ENCODE measurements at places on chromosomes 3 and 15.

GRCh38 chr3:5357089-5357488, 169.6 kb downstream of the EDEM1 start:
- no peak for DNase-seq
- H3K27me3 ChIP-seq = no peaks in the 10 kb centered on the region
- no peaks in the 10 kb centered on the region for H3K36me3 ChIP-seq
- H3K4me3 ChIP-seq = no peak overlapping the region
- no peak overlapping the region for H3K27ac ChIP-seq

DNA sequence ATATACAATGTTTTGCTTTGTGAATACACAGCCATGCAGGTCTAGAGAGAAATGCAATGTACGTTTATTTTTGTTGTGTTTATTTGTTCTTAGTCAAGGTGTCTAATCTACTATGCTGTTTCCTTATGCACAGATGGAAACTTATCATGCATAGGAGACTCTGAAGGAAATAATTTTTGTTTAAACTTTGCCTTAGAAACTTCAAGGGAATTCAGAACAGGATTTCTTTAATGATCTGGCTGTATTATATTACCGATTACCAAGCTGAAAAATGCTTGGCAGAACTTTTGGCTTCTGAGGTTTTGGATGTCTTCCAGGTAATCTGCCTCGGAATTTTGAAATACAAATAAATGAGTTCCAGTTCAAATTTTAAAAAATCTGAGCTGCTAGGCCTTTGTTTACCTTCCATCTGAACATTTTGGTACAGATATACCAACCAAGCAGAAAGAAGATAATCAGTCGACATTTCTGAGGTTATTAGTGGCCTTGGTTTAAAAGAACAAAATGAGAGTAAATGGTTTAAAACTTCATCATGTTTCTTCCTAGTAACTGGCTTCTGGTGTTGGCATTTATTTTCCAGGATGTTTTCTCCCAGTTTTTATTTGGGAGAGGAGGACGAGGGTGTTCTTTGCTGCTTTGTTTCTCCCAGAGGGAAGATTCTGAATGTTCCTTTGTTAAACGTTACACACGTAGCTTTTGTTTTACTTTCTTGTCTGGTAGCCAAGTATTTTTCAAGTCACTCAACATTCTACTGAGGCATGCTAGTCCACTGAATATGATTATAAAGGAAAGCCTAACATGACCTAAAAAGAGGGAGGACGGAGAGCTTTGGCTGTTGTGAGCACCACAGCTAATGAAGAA, 421.8 kb upstream of the TBL1XR1 start:
- no peak for DNase-seq
- no peaks in the 10 kb centered on the region for H3K36me3 ChIP-seq
- H3K4me3 ChIP-seq = no peak overlapping the region
- H3K4me1 ChIP-seq = no peaks in the 10 kb centered on the region
- no peak overlapping the region for H3K27ac ChIP-seq
- no peaks in the 10 kb centered on the region for H3K27me3 ChIP-seq

DNA sequence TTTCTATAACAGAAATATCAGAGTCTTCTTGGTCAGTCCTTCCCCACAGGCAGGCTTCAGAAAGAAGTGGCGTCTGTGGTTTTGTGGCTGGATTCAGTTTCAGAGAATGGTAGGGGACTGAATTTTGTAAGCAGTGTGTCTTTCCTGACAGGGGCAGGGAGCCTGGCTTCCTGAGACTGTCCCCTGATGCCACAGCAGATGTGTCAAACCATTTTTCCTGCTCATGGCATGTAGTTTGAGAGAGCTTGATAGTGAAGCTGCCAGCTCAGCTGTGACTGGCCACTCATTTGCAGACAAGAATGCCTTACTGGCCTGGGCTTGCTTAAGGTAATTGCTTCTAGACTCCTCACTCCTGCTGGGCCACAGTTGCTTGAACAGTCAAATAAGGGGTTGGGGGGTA, 26.4 kb downstream of the LARS2 start:
- no peak for DNase-seq
- H3K4me3 ChIP-seq = no peak overlapping the region
- H3K27me3 ChIP-seq = no peaks in the 10 kb centered on the region
- peaks cover 1% of the 10 kb centered on the region for H3K36me3 ChIP-seq
- H3K27ac ChIP-seq = no peak overlapping the region
- H3K4me1 ChIP-seq = no peaks in the 10 kb centered on the region

- no peaks in the 10 kb centered on the region for H3K36me3 ChIP-seq
- no peak overlapping the region for H3K27ac ChIP-seq
- no peaks in the 10 kb centered on the region for H3K27me3 ChIP-seq
- peak; percentile 54 for DNase-seq
Observed at GRCh38 chr3:10950476-10951294, 41.9 kb upstream of the SLC6A1 start.

- H3K4me1 ChIP-seq = no peaks in the 10 kb centered on the region
- H3K27me3 ChIP-seq = no peaks in the 10 kb centered on the region
- no peak overlapping the region for H3K27ac ChIP-seq
- no peak overlapping the region for H3K4me3 ChIP-seq
Observed at GRCh38 chr15:39459548-39459947, 121.3 kb upstream of the THBS1 start.

DNA sequence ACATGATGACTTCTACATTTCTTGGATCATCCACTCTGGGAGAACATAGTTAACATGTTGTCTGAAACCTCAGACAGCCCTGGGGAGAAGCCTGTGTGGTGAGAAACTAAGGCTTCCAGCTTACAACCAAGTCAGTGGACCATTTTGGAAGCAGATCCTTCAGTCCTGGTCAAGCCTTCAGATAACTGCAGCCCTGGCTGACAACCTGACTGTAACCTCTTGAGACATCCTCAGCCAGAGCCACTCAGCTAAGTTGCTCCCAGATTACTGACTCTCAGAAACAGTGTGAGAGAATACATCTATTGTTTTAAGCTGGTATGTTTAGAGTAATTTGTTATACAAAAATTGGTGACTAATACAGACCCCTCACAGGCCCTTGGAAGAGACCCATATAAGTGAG, 50.9 kb upstream of the KPNA4 start:
- H3K27ac ChIP-seq = no peak overlapping the region
- no peaks in the 10 kb centered on the region for H3K27me3 ChIP-seq
- H3K4me3 ChIP-seq = no peak overlapping the region

GRCh38 chr3:190768891-190769290, 93.6 kb downstream of the GMNC start:
- no peak overlapping the region for H3K4me3 ChIP-seq
- H3K4me1 ChIP-seq = no peaks in the 10 kb centered on the region
- no peak overlapping the region for H3K27ac ChIP-seq
- no peaks in the 10 kb centered on the region for H3K27me3 ChIP-seq
- no peaks in the 10 kb centered on the region for H3K36me3 ChIP-seq

DNA sequence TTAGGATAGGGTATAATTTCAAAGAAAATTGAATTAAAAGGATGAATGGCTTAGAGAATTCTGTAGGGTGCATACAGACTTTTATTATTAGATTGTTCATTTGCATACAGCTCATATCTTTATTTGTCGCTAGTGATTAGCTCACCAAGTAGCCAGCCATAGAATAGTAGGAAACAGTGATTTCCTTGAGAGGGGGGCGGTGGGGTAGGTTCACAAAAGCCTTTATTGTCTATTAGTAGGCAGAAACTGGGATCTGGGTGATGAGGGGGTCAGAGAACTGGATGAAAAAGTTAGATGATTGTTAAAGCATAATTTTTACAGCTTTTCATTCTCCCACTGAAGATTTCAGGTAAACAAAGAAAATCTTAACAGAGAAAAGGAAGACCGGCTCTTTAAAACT, 77.6 kb upstream of the RAP2B start:
- no peaks in the 10 kb centered on the region for H3K4me1 ChIP-seq
- no peak for DNase-seq
- H3K4me3 ChIP-seq = no peak overlapping the region
- no peaks in the 10 kb centered on the region for H3K27me3 ChIP-seq

GRCh38 chr3:41274944-41275668, 75.8 kb downstream of the CTNNB1 start:
- H3K27me3 ChIP-seq = no peaks in the 10 kb centered on the region
- H3K4me1 ChIP-seq = peaks cover 13% of the 10 kb centered on the region
- no peak overlapping the region for H3K4me3 ChIP-seq

- peaks cover 23% of the 10 kb centered on the region for H3K36me3 ChIP-seq
- H3K27me3 ChIP-seq = no peaks in the 10 kb centered on the region
- no peak for DNase-seq
- H3K4me1 ChIP-seq = no peaks in the 10 kb centered on the region
- H3K4me3 ChIP-seq = no peak overlapping the region
- no peak overlapping the region for H3K27ac ChIP-seq
Observed at GRCh38 chr3:141578202-141578973, 91.6 kb downstream of the RASA2 start.

- H3K27ac ChIP-seq = no peak overlapping the region
- DNase-seq = no peak
- H3K4me3 ChIP-seq = no peak overlapping the region
- H3K4me1 ChIP-seq = peaks cover 4% of the 10 kb centered on the region
- H3K36me3 ChIP-seq = no peaks in the 10 kb centered on the region
Observed at GRCh38 chr3:59573911-59574310, 524.1 kb upstream of the CFAP20DC start.

GRCh38 chr15:23411841-23412240, 35.2 kb downstream of the GOLGA6L2 start:
- no peak for DNase-seq
- no peaks in the 10 kb centered on the region for H3K36me3 ChIP-seq
- no peak overlapping the region for H3K27ac ChIP-seq
- no peak overlapping the region for H3K4me3 ChIP-seq
- H3K4me1 ChIP-seq = no peaks in the 10 kb centered on the region
- H3K27me3 ChIP-seq = no peaks in the 10 kb centered on the region

GRCh38 chr3:107065094-107065861, 312.0 kb upstream of the CCDC54 start:
- H3K27me3 ChIP-seq = no peaks in the 10 kb centered on the region
- H3K36me3 ChIP-seq = no peaks in the 10 kb centered on the region
- peaks cover 28% of the 10 kb centered on the region for H3K4me1 ChIP-seq
- no peak for DNase-seq
- H3K27ac ChIP-seq = no peak overlapping the region

GRCh38 chr3:89565098-89565497, 457.7 kb downstream of the EPHA3 start:
- no peaks in the 10 kb centered on the region for H3K4me1 ChIP-seq
- H3K27me3 ChIP-seq = no peaks in the 10 kb centered on the region
- H3K27ac ChIP-seq = no peak overlapping the region

DNA sequence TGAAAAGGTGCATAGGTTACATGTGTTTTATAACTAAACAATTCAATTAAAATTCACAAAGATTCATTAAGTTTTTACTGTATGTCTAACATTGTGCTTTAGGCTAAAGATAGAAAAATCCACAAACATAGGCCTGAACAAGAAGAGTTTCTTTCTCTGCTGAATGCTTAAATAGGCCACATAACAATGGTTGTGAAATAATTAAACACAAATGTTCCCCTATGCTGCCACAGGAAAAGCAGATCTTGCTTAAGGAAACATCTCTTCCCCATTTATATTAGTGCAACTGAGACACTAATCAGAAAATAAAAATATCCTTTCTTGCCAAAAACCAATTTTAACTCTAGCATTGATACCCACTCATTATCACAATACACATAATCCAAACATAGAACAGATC, 725.4 kb upstream of the DPPA4 start:
- no peak overlapping the region for H3K4me3 ChIP-seq
- no peaks in the 10 kb centered on the region for H3K36me3 ChIP-seq
- H3K27me3 ChIP-seq = no peaks in the 10 kb centered on the region
- no peaks in the 10 kb centered on the region for H3K4me1 ChIP-seq

DNA sequence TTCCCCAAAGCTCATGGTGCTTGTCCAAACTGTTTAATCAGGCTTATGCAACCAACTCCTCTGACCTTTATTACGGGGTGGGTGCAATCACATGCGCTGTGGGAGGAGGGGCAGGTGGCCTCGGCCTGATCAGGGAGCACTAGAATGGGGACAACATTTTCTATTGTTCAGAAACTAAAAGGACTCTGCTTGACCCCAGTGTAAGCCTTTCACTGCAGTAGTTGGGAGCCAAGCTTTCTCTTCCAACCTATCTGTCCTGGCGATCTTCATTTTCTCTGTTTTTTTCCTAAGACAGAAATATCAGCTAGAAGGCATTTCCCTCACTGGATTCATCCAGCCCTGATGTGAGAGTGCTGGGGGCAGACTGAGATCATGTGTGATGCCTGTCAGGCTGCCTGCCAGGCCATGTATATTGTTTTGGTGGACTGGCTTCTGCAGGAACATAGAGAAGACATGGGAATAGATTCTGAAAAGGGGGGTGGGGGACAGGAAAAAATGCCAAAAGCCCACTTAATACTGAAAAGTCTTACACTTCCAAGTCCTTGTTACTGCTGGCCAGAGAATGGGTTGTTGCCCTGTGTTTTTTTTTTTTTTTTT, 627.0 kb upstream of the TBL1XR1 start:
- H3K36me3 ChIP-seq = no peaks in the 10 kb centered on the region
- H3K27me3 ChIP-seq = no peaks in the 10 kb centered on the region
- H3K4me3 ChIP-seq = no peak overlapping the region
- no peak overlapping the region for H3K27ac ChIP-seq
- peaks cover 16% of the 10 kb centered on the region for H3K4me1 ChIP-seq

GRCh38 chr15:77518458-77518857, 97.8 kb downstream of the HMG20A start:
- no peak for DNase-seq
- no peak overlapping the region for H3K27ac ChIP-seq
- H3K36me3 ChIP-seq = no peaks in the 10 kb centered on the region
- H3K4me3 ChIP-seq = no peak overlapping the region

DNA sequence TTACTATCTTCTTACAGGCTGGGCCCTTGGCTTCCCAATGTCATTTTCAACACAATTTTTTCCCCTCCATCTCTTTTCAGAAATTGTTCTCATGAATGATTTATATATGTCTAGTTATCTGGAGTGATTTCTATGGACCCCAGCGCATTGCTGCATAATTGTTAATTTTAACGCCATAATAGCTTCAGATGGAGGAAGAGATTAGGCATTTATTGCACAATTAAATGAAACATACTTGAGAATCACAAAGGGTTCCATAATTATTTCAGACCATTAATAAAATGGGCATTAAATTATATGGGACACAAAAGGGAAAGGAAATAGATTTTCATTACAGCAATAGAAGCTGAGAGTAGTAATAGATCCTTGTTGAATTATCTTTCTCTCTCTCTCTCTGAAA, 70.3 kb upstream of the SOX14 start:
- peaks cover 25% of the 10 kb centered on the region for H3K4me1 ChIP-seq
- no peak overlapping the region for H3K4me3 ChIP-seq
- no peak overlapping the region for H3K27ac ChIP-seq

GRCh38 chr3:150607267-150608065, 4.3 kb downstream of the SELENOT start:
- peaks cover 28% of the 10 kb centered on the region for H3K4me1 ChIP-seq
- H3K27me3 ChIP-seq = no peaks in the 10 kb centered on the region
- peak overlapping the region; percentile 90 for H3K27ac ChIP-seq
- H3K36me3 ChIP-seq = no peaks in the 10 kb centered on the region
- H3K4me3 ChIP-seq = peak overlapping the region; percentile 15

GRCh38 chr3:27185231-27185989, 183.8 kb downstream of the NEK10 start:
- no peak for DNase-seq
- H3K36me3 ChIP-seq = no peaks in the 10 kb centered on the region
- no peak overlapping the region for H3K4me3 ChIP-seq
- no peaks in the 10 kb centered on the region for H3K4me1 ChIP-seq
